ENCODE measurements at places on chromosomes 3 and 15.

DNA sequence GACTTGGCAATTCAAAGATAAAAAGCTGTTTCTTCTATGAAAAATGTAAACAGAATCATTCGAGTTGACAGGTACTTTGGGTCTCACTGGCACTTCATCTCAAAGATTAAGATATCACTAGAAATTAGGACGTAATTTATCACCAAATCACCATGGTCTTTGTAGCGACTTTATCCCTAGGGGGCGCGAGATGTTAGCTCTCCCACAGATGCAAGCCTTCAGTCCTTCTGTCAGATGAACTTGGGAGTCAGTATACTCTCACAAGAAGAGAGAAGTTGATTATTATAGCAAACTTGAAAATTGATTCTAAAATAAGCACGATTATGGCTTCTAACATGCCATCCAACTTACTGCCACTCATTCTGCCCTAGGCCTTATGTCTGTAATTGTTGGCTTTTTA is 150.3 kb downstream of the ALCAM start:
- no peak for DNase-seq

DNA sequence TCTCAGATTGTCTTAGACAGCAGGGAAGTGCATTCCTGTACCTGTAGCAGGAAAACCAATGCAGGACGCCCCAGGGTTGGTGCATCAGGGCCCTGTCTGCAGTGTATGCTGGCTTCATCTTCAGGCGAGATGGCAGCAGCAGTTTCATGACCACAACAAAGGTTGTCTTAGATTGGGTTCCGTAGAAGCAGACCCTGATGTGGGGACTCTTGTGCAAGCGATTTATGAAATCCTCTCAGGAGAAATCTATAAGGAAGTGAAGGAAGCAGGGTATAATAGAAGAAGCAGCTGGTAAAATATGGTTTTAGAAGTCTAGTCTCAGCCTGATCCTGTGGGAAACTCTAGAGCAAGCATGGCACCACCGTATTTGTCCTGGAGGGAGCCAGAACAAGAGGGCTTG is 25.0 kb downstream of the DNAH1 start:
- DNase-seq = no peak

GRCh38 chr15:60003243-60004008 is 685 bp upstream of the FOXB1 start:
- DNase-seq = no peak

- DNase-seq = no peak
These were observed 20.3 kb downstream of the IMPG2 start for GRCh38 chr3:101300073-101300472.

Measured in stimulated activated CD8-positive, alpha-beta memory T cell treated with anti-CD3 and anti-CD28 coated beads, Interleukin-15, amount 100 ng/mL, for 24 hours (primary cell).